ENCODE measurements at places on chromosomes 1 and 21. TPM values are rescaled to one million over a fixed set of nuclear protein-coding genes. Genes with fewer than 3 reads are reported as not detected.

The C1orf50 gene
- 14.4 TPM for polyA plus RNA-seq

GRCh38 chr1:94955767-94956632 lies 29.1 kb upstream of the CNN3 start:
- no peak for DNase-seq

The CD34 gene
- 126 TPM for polyA plus RNA-seq

The GABRD gene
- 9.2 TPM for polyA plus RNA-seq

The SMCP gene
- polyA plus RNA-seq = not detected

GRCh38 chr1:7046314-7046713 lies 261.1 kb downstream of the CAMTA1 start:
- peak; percentile 41 for DNase-seq

The LDLRAD1 gene
- 0.68 TPM for polyA plus RNA-seq

DNA sequence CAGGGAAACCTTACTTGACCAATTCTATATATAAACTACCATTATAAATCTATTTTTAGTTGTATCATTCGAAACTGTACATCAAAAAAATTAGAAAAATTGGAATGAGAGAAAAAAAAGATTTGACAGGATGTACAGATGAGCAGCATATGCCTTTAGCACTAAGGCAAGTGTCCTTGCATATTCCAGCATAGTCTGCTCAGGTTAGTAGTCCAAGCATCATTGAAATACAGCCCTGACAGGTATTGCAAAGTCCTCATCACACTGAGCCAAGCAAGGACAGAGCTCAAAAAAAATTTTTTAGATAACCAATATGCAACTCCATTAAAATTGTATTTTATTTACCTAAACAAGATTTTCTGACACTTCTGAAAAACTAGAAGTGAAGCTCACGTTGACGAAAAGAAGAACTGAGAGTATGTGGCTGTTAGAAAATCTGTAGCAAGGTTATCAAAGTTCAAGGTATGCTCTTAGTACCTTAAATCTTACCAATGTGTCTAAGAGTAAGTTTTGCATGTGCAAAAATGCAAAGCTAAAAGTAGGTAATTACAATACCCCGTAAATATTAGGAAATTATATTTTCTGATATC lies 465.6 kb upstream of the ADGRL4 start:
- no peak for DNase-seq

The VWA5B1 gene
- 0.68 TPM for polyA plus RNA-seq

The OLFM3 gene
- polyA plus RNA-seq = 3.2 TPM

DNA sequence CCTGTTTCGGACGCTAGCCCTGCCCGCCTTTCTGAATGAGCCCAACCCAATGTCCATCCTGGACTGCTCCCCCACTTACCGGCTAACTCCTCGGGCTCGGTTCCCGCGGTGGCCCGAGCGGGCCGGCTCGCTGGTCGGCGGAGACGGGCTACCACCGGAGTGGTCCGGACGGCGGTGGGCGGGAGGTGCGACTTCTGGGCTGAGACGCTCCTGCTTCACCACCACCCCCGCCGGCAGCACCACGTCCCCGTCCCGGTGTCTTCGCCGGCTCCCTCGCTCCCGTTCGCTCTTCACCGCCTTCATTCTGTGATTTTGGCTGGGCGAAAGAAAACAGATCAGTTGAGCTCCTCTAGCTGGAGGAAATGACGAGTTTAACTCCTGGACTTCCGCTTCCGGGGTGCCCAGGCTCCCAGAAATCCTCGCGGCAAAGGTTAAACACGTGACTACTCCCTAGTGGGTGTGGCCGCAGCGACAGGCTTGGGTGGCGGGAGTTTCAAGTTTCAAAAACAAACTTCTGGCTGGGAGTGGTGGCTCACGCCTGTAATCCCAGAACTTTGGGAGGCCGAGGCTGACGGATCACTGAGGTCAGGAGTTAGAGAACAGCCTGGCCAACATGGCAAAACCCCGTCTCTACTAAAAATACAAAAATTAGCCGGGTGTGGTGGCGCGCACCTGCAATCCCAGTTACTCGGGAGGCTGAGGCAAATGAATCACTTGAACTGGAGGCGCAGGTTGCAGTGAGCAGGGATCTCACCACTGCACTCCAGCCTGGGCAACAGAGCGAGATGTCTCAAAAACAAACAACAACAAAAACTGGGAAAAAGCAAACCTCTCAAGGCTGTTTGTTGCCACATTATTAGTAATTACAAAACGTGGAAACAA lies at the start of gene SNIP1:
SNIP1 (minus strand) TSS at position 367 of the 882 bp plus-strand sequence; CDS start at position 303, 64 bp downstream.
- peak; percentile 91 for DNase-seq

The SLC6A17 gene
- 0.03 TPM for polyA plus RNA-seq

The ARTN gene
- 2.2 TPM for polyA plus RNA-seq

- no peak for DNase-seq
Observed at GRCh38 chr1:20785907-20786252, 1.2 kb downstream of the HP1BP3 start.

The PROX1 gene
- polyA plus RNA-seq = 7.5 TPM

GRCh38 chr21:15119486-15119885 lies 54.7 kb upstream of the NRIP1 start:
- DNase-seq = no peak

The GPR161 gene
- 26.4 TPM for polyA plus RNA-seq

The ADGRL4 gene
- 17.5 TPM for polyA plus RNA-seq

All from left lung (tissue), 14 donors.